ENCODE measurements at places on chromosomes 11 and 22. TPM values are rescaled to one million over a fixed set of nuclear protein-coding genes. Genes with fewer than 3 reads are reported as not detected.

Gene PAMR1
- total RNA-seq, result 17.6 TPM

Gene LIPT2
- total RNA-seq, result 1.5 TPM

Gene IGLL5
- 0.58 TPM for total RNA-seq

Gene DEPDC7
- total RNA-seq, result 0.41 TPM

Data from left cardiac atrium (tissue), 4 donors.